ENCODE measurements at places on chromosomes 5 and 9. TPM values are rescaled to one million over a fixed set of nuclear protein-coding genes. Genes with fewer than 3 reads are reported as not detected.

DNA sequence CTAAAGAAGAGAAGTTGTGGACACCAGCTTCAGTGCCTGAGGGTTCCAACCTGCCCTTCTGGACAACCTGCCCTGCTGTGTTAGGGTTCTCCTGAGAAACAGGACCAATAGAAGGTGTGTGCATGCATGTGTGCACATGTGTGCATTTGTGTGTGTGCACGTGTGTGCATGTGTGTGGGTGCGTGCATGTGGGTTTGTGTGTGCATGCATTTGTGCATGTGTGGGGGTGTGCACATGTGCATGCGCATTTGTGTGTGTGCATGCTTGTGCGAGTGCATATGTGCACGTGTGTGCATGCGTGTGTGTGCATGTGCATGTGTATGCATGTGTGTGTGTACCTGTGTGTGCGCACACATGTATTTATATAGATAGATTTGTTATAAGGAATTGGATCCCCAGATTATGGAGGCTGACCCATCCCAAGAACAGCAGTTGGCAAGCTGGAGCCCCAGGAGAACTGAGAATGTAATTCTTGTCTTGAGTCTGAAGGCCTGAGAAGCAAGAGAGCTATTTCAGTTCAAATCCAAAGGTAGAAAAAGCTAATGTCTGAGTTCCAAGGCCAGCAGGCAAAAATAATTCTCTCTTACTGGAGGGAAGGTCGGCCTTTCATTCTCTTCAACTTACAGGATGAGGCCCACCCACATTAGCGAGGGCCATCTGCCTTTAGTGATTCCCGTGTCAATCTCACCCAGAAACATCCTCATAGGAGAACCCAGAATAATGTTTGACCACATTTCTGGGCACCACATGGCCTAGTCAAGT lies 62.9 kb upstream of the SYNPO start:
- no peak for DNase-seq

- no peak for DNase-seq
Measured at GRCh38 chr9:133143639-133144141, 20.0 kb downstream of the GBGT1 start.

DNA sequence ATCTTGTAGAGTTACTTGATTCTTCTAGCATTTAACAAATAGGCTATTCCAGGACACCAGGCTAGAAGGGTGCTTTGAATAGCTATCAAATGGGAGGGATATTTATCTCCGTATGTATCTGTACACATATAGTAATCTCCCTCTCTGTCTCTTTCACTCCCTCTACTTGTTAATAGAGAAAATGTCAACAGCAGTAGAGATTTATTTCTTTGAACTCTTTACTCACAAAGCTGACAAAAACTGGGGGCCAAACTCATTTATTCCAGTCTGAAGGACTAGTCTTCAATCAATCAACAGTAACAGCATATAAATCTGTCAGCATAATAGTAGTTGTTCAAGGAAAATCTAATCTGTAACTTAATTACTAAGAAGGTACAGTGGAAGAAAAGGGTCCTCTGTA lies 78.2 kb upstream of the FER start:
- DNase-seq: no peak

- DNase-seq: no peak
Measured at GRCh38 chr9:120742951-120743416, 28.7 kb upstream of the MEGF9 start.

DNA sequence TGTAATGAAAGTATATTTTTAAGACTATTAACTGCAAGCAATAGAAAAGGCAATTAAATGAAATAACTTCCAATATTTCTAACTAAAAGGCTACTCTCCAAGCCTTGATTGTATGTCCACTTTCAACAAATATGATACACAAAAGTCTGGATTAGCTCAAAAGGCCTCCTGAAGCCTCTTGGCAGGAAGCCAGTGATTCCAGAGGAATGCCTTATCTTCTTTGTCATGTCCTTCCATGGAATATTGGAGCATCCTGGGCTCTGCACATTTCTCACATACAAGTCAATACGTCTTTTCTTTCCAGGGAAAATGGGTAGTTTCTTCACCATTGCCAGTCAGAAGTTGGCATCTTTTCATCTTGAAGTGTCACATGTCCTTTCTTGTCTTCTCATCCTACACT lies 357.8 kb downstream of the KDM4C start:
- DNase-seq: no peak

Gene PPP1R2B
- total RNA-seq: not detected

Gene CNTNAP3B
- 4.7 TPM for total RNA-seq

Data from H9 (cell line).